ENCODE measurements at places on chromosomes 7 and 10.

DNA sequence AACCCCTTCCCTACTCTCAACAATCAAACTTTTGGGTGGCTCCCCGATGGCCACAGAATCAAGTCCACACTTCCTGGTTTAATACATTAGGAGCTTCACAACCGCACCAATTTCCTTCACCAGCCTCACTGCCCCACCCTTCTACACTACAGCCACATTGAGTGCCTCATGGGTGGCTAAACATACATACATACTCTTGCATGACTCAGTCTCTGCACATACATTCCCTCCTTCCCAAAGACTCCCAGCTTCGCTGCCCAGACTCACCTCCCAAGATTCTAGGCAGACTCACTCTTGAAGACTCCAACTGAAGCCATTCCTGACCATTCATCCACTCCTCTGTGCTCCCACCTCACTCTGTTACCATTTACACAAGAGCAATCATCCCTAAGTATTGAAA is 15.9 kb downstream of the VPS41 start:
- DNase-seq, result no peak

GRCh38 chr10:69800109-69800508 is 1.6 kb upstream of the COL13A1 start:
- DNase-seq, result no peak

DNA sequence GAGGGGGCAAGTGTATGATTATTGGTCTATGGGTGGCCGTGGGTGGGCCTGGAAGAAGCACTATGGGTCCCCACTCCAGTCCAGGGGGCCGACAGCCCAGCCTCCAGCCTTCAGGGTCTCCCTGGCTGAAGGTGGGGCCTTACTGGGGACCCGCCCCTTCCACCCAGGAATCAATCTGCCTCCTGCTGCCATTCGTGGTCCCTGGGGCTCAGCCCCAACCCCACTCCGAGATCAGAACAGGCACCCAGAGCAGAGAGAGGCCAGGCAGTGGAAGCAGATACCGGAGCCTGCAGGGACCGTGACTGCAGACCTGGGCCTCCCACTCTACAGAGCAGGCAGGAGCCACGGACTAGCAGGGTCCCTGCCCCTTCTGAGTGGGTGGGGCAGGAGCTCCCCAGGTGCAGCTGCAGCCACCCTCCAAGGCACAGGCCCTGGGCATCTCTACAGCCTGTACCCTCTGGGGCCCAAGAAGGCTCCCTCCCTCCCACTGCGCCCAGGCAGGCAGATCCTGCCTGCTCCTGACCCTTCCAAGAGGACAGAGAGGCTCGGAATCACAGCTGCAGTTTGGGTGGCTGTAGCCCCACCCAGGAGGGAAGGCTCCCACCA is 13.6 kb upstream of the FOXL3 start:
- DNase-seq, result no peak

- no peak for DNase-seq
Measured at GRCh38 chr7:87628780-87629569, 777 bp downstream of the RUNDC3B start.

DNA sequence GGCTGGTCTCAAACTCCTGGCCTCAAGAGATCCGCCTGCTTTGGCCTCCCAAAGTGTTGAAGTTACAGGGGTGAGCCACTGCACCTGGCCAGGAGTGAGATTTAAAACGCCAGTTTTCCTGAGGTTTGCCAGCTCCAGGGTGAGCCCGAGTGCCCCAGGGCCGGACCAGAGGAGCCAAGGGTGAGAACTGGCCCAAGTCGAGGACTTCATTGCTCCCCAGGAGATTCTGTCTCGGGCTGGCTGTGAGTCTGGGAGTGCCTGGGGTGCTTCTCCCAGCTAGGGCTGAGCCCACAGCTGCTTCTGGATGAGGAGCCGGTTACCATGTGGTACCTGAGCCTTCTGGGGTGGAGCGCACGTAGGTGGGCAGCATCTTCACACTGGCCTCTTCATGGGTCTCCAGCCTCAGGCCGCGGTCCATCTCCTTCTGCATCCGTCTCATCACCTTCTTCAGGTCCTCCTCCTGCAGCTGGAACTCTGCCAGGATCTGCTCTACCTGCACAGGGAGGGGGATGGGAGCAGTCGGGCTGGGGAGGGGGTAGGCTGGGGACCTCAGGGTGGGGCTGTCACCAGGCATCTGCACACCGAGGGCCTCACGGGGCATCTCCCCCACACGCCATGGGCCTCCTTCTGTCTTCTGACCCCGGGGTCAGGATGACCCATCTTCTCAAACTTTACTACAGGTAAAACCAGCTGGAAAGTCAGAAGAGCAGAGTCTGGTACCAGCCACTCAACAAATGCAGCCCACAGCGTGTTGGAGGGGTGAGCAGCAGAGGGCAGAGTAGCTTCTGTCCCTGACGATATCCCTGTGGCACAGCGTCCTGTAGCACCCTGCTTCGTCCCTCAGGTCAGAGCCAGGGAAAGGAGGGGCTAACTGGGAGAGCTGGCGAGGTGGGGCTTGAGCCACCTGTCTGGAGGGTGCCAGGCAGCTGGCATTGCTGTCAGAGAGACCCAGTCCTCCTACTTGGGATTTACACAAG is 12.1 kb upstream of the MYL7 start:
- DNase-seq, result no peak

- DNase-seq, result no peak
Measured at GRCh38 chr10:132524443-132525285, 12.9 kb upstream of the INPP5A start.

DNA sequence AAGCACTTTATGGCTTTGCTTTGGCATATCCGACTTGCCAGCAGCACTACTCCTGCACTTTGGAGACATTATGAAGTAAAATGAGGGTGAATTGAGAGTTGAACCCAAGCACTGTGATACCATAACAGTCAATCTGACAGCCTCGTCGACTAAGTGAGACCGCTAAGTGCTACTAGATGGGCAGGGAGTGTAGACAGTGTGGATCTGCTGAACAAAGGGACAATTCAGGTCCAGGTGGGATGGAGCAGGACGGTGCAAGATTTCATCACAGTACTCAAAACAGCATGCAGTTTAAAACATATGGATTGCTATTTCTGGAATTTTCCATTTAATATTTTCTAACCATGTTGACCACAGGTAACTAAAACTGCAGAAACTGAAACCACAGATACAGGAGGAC is 20.8 kb upstream of the PRTFDC1 start:
- DNase-seq, result no peak

GRCh38 chr10:77836299-77836820 is 90.2 kb downstream of the DLG5 start:
- peak; percentile 33 for DNase-seq

DNA sequence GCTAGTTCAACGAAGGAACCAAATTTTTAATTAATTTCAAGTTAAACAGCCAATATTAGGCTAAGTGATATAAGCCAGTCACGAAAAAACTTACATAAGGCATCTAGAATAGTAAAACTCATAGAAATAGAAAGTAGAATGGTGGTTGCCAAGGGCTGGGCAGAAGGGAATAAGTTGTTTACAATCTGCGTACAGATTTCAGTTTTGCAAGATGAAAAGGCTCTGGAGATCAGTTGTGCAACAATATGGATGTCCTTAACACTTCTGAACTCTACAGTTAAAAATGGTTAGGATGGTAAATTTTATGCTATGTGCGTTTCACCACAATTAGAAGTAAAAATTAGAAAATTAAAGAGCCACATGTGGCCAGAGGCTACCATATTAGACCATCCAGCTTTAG is 13.3 kb downstream of the SCRN1 start:
- DNase-seq, result no peak

GRCh38 chr7:135200821-135201331 is 10.4 kb downstream of the WDR91 start:
- no peak for DNase-seq

- DNase-seq, result no peak
Measured at GRCh38 chr7:43517464-43517863, 65.4 kb upstream of the STK17A start.

DNA sequence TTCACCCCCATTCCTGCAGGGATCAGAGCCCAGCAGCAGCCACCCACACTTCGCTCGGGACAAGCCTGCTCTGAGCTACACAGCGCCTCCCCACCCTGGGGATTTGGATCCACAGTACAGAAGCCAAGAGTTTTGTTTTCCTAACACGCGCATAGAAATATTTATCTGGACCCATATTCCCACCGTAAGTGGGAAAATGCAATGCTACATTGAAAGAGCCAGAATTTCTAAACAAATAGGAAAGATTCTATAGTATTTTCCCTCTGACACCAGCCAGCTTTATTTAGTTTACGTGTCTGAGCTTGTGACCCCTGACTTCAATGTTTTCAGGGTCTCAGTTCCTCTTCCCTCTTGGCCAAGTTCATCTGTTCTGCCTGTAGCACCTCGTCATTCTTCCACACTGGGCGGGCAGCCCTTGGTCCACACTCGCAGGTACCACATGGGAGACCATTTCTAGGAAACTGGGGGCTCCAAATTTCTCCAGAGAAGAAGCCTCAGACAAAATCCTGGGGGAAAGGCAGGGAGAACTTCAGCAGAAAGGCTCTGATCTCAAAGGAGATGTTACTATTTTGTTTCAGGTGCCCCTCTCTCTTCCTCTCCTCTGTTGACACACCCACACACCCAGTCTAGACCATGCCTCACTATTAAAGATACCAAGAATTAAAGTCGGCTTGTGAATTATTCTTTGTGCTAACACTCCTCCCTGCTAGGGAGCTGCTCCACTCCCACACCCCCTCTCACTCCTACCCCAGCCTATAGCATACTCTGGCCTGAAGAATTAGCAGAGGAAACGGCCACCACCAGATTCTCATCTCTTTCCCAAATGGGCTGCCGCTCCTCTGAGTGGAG is 116.0 kb upstream of the PCGF5 start:
- DNase-seq, result no peak

All from stimulated activated CD8-positive, alpha-beta memory T cell treated with anti-CD3 and anti-CD28 coated beads, Interleukin-4, amount 100 ng/mL, for 4 hours (primary cell).